DMS79 (cell line): ENCODE measurements at places on chromosomes 2 and 18.

- DNase-seq, result no peak
Observed at GRCh38 chr2:128499367-128500137, 180.9 kb upstream of the HS6ST1 start.

- DNase-seq, result no peak
Observed at GRCh38 chr2:164561416-164561815, 59.9 kb downstream of the GRB14 start.

- no peak for DNase-seq
Observed at GRCh38 chr2:20531633-20532262, 84.9 kb downstream of the RHOB start.

DNA sequence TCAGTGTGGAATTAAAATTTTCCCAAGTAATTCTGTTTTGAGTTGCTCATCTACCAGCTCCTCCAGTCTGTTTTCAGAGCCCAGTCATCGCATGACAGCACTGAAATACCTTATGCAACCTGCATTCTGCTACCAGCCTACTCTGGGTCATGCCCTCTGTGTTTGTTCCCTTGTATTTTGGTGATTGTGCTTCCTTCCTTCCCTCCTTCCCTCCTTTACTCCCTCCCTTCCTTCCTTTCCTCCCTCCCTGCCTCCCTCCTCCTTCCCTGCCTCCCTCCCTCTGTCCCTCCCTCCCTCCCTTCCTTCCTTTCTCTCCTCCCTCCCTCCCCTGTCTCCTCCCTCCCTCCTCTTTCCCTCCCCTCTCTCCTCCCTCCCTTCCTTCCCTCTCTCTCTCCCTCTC lies 289.6 kb downstream of the CDH2 start:
- DNase-seq, result no peak

- no peak for DNase-seq
Observed at GRCh38 chr18:12001421-12001820, 20.1 kb downstream of the IMPA2 start.

- DNase-seq, result no peak
Observed at GRCh38 chr2:42971947-42972736, 179.8 kb upstream of the HAAO start.

- DNase-seq, result no peak
Observed at GRCh38 chr2:51329512-51329911, 297.6 kb upstream of the NRXN1 start.

GRCh38 chr2:128473175-128474035 lies 154.7 kb upstream of the HS6ST1 start:
- DNase-seq, result no peak

DNA sequence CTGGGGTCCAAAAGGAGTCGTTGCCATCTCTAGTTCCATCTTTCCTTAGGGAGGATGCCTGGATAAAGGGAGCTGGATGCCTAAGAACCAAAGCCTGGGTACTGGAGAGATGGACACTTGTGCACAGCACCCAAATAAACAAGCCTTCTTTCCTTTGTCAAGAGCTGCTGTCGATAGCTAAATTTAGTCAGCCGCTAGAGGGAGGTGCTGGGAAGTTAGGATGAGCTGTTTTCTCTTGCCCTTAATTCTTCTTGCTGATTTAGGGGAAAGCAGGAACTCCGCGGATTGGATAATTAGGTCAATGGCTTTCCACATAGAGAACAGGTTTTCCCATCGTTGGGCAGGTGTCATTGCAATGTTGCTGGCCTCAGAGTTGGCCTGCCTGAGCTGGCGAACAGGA lies 30.9 kb upstream of the SERPINB12 start:
- no peak for DNase-seq

GRCh38 chr2:176171351-176172006 lies 14.4 kb downstream of the HOXD3 start:
- no peak for DNase-seq

DNA sequence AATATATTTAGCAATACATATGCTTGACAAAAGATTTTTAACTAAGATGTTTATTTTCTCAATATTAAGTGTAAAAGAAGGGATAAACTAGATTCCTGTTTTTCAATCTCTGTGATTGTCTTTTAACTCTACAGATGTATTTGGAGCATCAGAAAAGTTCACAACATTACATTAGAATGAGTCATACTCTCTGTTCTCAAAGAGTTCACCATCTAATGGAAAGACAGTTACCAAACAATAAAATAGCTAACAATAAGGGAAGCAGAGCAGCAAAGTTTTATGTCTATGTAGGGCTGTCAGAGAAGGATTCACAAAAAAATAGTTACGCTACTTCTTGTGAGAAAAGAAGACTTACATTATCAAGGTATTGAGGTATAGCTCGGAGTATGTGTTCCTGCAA lies 109.2 kb upstream of the MAP2 start:
- DNase-seq, result no peak
